ENCODE measurements at places on chromosomes 1 and 21.

DNA sequence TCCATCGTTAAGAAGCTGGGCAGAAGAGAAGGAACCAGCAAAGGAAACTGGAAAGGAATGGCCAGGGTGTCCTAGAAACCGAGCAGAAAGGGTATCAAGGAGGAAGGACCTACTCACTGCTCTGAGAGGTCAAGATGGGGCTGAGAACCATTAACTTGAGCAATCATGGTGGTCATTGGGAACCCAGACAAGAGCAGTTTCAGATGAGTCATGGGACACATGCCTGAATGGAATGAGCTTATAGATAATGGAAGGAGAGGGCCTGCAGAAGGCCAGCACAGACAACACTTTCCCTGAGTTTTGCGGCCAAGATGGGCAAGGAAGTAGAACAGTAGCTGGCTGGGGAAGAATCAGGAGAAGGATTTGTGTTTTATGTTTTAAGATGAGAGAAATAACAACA, 383.2 kb downstream of the KIF26B start:
- H3K4me1 ChIP-seq: no peaks in the 10 kb centered on the region
- H3K36me3 ChIP-seq: no peaks in the 10 kb centered on the region
- H3K4me3 ChIP-seq: no peak overlapping the region
- no peak for DNase-seq

DNA sequence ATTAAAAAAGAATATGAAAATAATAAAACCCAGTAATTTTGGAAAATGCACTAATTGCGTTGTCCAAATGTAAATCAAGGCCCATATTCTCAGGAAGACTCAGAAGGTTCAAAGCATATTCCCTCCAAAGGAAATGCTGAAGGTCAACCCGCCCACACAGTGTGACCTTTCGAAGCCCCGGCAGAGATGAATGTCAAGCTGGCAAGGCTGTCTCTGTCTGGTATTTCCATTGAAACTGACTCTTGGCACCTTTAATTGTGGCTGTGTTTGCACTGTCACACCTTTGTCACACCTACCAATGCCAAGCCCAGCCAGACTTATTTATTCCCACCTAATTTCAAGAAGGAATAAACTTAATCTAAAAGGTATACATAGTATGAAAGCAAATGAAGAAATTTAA, 82.5 kb downstream of the NTPCR start:
- H3K36me3 ChIP-seq: no peaks in the 10 kb centered on the region
- no peak overlapping the region for H3K27ac ChIP-seq
- no peak for DNase-seq
- no peaks in the 10 kb centered on the region for H3K27me3 ChIP-seq

DNA sequence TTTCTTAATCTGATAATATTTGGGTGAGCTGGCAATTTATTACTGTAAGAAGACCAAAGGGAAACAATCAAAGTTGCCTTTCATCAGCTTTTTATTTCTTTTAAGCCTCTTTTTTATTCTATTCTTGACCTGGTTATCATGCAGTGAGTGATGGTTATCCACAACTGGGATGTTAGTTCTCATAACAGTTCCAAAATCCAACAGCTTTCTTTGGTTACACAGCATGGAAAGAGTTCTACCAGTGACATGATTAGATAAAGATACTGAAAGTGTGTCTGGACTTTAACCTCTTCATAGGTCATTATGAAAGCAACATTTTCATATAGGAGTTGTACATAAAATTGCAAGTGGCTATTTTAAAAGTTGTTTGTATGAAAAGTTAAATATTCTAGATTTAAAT, 163.0 kb downstream of the SYT2 start:
- H3K27ac ChIP-seq: no peak overlapping the region
- no peak overlapping the region for H3K4me3 ChIP-seq
- DNase-seq: no peak
- no peaks in the 10 kb centered on the region for H3K36me3 ChIP-seq

DNA sequence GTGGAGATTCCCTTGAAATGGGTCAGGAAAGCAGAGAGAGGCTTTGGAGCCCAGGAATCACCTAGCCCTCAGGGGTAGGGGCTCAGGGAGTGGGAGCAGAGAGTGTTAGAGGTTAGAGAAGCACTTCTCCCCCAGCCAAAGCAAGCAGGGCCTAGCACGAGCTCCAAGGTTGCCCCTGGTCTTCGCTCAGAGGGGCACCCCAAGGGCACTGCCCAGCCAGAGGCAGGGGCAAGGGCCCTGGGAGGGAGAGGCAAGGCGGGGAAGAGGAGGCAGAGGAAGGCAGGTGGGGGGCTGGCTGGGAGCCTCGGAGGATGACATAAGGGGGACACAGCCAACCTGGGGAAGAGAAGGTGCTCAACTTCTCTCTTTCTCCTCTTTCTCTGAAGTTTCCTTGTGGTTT, 71.9 kb downstream of the CASZ1 start:
- H3K27ac ChIP-seq: no peak overlapping the region
- no peak for DNase-seq
- no peaks in the 10 kb centered on the region for H3K36me3 ChIP-seq
- peaks cover 10% of the 10 kb centered on the region for H3K4me1 ChIP-seq

- DNase-seq: peak; percentile 50
- H3K4me3 ChIP-seq: no peak overlapping the region
- H3K27me3 ChIP-seq: no peaks in the 10 kb centered on the region
- H3K4me1 ChIP-seq: 0 out of 2 replicates have a peak, but pooled peaks cover 6% of the 10 kb centered on the region
These were observed 86.5 kb upstream of the IFFO2 start for GRCh38 chr1:19042675-19043578.

DNA sequence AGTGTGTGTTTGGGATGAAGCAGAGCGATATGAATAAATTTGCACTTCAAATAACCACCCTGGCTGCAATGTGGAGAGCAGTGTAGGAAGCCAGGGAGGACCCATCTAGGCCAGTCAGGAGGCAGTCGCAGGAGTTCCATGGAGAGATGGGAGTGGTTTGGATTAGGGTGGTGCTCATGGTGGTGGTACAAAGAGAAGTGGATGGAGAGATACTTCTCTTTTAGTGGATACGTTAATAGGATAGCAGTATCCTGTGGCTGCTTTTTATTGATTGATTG, 58.2 kb downstream of the MAN1C1 start:
- H3K4me1 ChIP-seq: peaks cover 9% of the 10 kb centered on the region
- H3K27ac ChIP-seq: no peak overlapping the region
- H3K36me3 ChIP-seq: no peaks in the 10 kb centered on the region
- no peaks in the 10 kb centered on the region for H3K27me3 ChIP-seq
- no peak overlapping the region for H3K4me3 ChIP-seq

DNA sequence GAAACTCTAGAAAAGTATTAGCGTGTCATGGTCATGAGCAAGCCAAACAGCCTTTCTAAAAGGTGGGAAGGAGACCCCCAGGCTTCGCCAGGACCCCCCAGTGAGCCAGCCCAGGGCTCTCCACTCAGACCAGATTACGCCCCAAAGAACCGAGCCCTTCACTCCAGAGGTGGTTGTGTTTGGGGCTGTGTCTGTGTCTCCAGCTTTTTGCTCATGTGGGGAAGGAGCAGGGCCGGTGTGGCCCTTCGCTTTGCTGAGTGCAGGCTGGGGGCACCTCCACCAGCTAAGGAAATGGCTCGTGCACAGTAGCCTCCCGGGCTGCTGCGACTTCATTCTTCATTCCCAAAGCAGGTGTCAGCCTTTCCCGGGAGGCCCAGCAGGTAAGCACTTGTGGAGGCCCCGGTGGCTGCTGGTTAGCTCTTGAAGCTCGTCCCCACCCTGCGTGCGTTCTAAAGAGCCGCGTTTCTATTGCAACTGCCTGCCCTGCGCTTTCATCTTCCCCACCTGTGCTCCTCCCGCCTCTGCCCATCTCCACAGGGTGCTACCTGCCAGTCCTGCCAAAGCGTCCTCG, 531 bp downstream of the TSPEAR start:
- DNase-seq: peak; percentile 84
- peaks cover 94% of the 10 kb centered on the region for H3K27me3 ChIP-seq
- H3K36me3 ChIP-seq: no peaks in the 10 kb centered on the region
- peaks cover 57% of the 10 kb centered on the region for H3K4me1 ChIP-seq

- H3K27me3 ChIP-seq: no peaks in the 10 kb centered on the region
- no peak overlapping the region for H3K27ac ChIP-seq
- H3K36me3 ChIP-seq: no peaks in the 10 kb centered on the region
- H3K4me3 ChIP-seq: no peak overlapping the region
- DNase-seq: no peak
- peaks cover 19% of the 10 kb centered on the region for H3K4me1 ChIP-seq
These were observed 118.7 kb downstream of the SIK1 start for GRCh38 chr21:43308101-43308814.
